Naive thymus-derived CD4-positive, alpha-beta T cell (primary cell): ENCODE measurements at places on chromosomes 3 and 15. TPM values are rescaled to one million over a fixed set of nuclear protein-coding genes. Genes with fewer than 3 reads are reported as not detected.

Gene ROPN1
- not detected in 2 replicates for total RNA-seq

Gene LRRC31
- total RNA-seq, result not detected

Gene ITIH3
- not detected in 2 replicates for total RNA-seq

Gene ATP11B
- 111 TPM for total RNA-seq

Gene STXBP5L
- not detected for total RNA-seq

Gene CACNA2D2
- total RNA-seq, result 4.5 TPM

Gene ISLR
- total RNA-seq, result not detected in 2 replicates

Gene SETD2
- 77.3 TPM for total RNA-seq

Gene LSMEM2
- total RNA-seq, result not detected

Gene TMEM207
- total RNA-seq, result not detected

DNA sequence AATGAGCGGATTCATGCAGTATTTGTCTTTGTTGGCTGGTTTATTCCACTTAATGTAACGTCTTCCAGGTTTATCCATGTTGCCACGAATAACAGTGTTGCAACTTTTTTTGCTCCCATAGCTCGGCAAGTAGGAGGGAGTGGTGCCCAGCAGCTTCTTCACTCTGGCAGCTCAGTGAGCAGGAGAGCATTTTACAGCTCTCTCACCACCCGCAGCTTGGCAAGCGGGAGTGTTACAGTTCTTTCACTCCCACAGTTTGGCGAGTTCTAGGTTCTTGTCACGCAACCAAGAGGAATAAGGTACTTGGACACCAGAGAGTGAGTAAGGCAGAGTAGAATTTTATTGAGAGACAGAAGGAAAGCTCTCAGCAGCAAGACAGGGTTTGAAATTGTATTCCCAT is 935.2 kb downstream of the TBL1XR1 start:
- no peak overlapping the region for H3K27ac ChIP-seq
- no peaks in the 10 kb centered on the region for H3K4me1 ChIP-seq
- no peaks in the 10 kb centered on the region for H3K27me3 ChIP-seq
- no peak overlapping the region for H3K4me3 ChIP-seq
- DNase-seq, result no peak
- H3K36me3 ChIP-seq, result no peaks in the 10 kb centered on the region

- H3K4me1 ChIP-seq, result no peaks in the 10 kb centered on the region
- H3K4me3 ChIP-seq, result no peak overlapping the region
- H3K27ac ChIP-seq, result no peak overlapping the region
- no peaks in the 10 kb centered on the region for H3K27me3 ChIP-seq
- DNase-seq, result no peak
These were observed 98.8 kb downstream of the ARPP21 start for GRCh38 chr3:35737934-35738706.

GRCh38 chr15:42803436-42803835 is 66.5 kb upstream of the CDAN1 start:
- H3K4me1 ChIP-seq, result no peaks in the 10 kb centered on the region
- H3K27me3 ChIP-seq, result no peaks in the 10 kb centered on the region
- no peak for DNase-seq
- H3K27ac ChIP-seq, result no peak overlapping the region

- H3K4me3 ChIP-seq, result no peak overlapping the region
- DNase-seq, result no peak
- no peaks in the 10 kb centered on the region for H3K4me1 ChIP-seq
- H3K27ac ChIP-seq, result no peak overlapping the region
- H3K36me3 ChIP-seq, result no peaks in the 10 kb centered on the region
These were observed 178.8 kb upstream of the STAC start for GRCh38 chr3:36201546-36201945.

- H3K27me3 ChIP-seq, result no peaks in the 10 kb centered on the region
- no peaks in the 10 kb centered on the region for H3K36me3 ChIP-seq
- H3K27ac ChIP-seq, result no peak overlapping the region
- DNase-seq, result no peak
- no peak overlapping the region for H3K4me3 ChIP-seq
These were observed 13.9 kb upstream of the FXR1 start for GRCh38 chr3:180898572-180898971.

DNA sequence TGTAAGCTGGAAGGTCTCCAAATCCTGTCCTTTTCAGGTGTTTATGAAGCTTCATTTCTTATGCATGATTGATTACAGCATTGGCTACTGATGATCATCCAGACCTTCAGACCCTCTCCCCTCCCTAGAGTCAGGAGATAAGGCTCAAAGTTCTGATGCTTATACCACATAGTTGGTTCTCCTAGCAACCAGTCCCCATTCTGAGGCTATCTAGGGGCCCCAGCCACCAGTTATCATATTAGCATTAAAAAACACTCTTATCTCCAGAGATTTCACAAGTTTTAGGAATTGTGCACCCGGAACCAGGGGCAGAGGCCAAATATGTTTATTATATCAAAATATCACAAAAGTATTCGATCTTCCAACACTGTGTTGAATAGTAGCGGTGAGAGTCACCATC is 953.1 kb downstream of the FHIT start:
- H3K36me3 ChIP-seq, result no peaks in the 10 kb centered on the region
- no peak overlapping the region for H3K27ac ChIP-seq
- no peaks in the 10 kb centered on the region for H3K27me3 ChIP-seq
- no peak overlapping the region for H3K4me3 ChIP-seq

- no peak overlapping the region for H3K27ac ChIP-seq
- H3K4me3 ChIP-seq, result no peak overlapping the region
- H3K36me3 ChIP-seq, result peaks cover 11% of the 10 kb centered on the region
- H3K4me1 ChIP-seq, result no peaks in the 10 kb centered on the region
- H3K27me3 ChIP-seq, result no peaks in the 10 kb centered on the region
- no peak for DNase-seq
These were observed 31.9 kb downstream of the SEC61A1 start for GRCh38 chr3:128083980-128084674.

GRCh38 chr3:192957441-192958021 is 39.9 kb upstream of the MB21D2 start:
- DNase-seq, result no peak
- H3K4me1 ChIP-seq, result no peaks in the 10 kb centered on the region
- no peak overlapping the region for H3K4me3 ChIP-seq
- H3K27me3 ChIP-seq, result no peaks in the 10 kb centered on the region
- H3K36me3 ChIP-seq, result no peaks in the 10 kb centered on the region
- H3K27ac ChIP-seq, result no peak overlapping the region

DNA sequence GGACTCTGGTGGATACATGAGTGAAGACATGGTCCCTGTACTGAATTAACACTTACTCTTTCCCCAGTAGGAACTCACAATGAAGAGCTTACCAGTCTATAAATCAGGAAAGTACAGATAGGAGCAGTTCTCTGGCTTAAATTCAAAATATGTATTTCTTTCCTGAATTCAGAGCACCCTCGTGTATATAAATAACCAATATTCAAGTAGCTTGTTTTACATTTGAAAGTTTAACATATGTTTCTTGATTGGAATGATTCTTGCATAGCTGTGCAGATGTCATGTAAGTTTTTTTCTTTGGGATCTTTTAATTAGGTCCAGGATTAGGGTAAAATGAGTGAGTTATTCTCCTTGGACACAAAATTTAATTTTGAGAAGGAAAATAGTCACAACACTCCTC is 14.8 kb upstream of the TMPRSS7 start:
- H3K4me3 ChIP-seq, result no peak overlapping the region
- H3K4me1 ChIP-seq, result no peaks in the 10 kb centered on the region
- H3K36me3 ChIP-seq, result no peaks in the 10 kb centered on the region
- H3K27ac ChIP-seq, result no peak overlapping the region
- DNase-seq, result no peak
- no peaks in the 10 kb centered on the region for H3K27me3 ChIP-seq

DNA sequence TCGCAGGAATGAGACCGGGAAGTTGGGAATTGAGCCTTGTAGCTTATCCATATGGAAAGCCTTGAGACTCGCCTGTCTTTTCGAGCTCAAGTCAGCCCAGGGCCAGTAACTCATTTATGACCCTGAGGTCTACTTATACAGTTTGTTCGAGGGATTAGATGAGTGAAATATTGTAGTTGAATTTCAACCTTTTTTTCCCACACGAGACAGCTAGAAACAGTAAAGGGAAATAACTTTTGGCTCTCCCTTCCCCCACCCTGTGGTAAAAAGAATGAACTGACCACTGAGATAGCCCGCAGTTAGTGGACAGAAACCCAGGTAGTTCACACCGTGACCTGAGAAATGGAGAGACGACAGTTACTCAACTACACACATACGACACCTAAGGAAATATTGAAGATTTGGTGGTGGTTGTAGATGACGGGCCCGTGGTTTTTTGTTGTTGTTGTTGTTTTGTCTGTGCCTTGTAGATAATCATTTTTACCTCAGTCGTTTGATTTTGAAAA is 841 bp downstream of the EIF3J start:
- H3K4me3 ChIP-seq, result peak overlapping the region; percentile 65
- H3K4me1 ChIP-seq, result peaks cover 36% of the 10 kb centered on the region
- DNase-seq, result peak; percentile 15
- H3K27me3 ChIP-seq, result no peaks in the 10 kb centered on the region

GRCh38 chr3:30098243-30098642 is 508.2 kb upstream of the TGFBR2 start:
- no peaks in the 10 kb centered on the region for H3K4me1 ChIP-seq
- DNase-seq, result no peak
- no peak overlapping the region for H3K27ac ChIP-seq
- no peaks in the 10 kb centered on the region for H3K27me3 ChIP-seq
- no peak overlapping the region for H3K4me3 ChIP-seq

GRCh38 chr3:3772920-3773319 is 26.3 kb upstream of the LRRN1 start:
- no peak overlapping the region for H3K27ac ChIP-seq
- no peaks in the 10 kb centered on the region for H3K36me3 ChIP-seq
- no peak overlapping the region for H3K4me3 ChIP-seq
- no peaks in the 10 kb centered on the region for H3K27me3 ChIP-seq
- no peak for DNase-seq
